ENCODE measurements at places on chromosomes 3 and 15.

- no peak for DNase-seq
These were observed 56.2 kb upstream of the LEKR1 start for GRCh38 chr3:156769721-156770654.

- no peak for DNase-seq
These were observed 108.6 kb upstream of the LRRFIP2 start for GRCh38 chr3:37283011-37283410.

- no peak for DNase-seq
These were observed 169.3 kb downstream of the PTPRG start for GRCh38 chr3:61730577-61731231.

- no peak for DNase-seq
These were observed 38.2 kb downstream of the MRPL46 start for GRCh38 chr15:88428805-88429605.

DNA sequence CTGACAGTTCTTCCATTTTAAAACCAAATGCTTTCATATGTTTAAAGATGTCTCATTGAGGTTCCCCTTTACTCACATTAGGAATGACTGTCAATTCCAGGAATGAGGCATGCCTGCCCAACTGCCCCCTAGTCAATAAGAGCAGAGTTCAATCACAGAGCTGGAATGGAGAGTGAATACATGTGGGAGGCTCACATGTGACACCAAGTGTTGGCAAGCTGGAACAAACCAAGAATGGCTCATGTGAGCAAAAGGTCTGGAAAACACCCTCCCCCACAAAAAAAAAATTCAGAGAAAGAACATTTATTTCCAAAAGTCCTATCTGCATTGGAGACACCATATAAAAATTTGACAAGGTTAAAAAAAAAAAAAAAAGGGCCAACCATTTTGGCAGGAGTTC lies 3.7 kb downstream of the PBRM1 start:
- no peak for DNase-seq

- DNase-seq = no peak
These were observed 486.9 kb upstream of the ADAMTS9 start for GRCh38 chr3:65174713-65175112.

DNA sequence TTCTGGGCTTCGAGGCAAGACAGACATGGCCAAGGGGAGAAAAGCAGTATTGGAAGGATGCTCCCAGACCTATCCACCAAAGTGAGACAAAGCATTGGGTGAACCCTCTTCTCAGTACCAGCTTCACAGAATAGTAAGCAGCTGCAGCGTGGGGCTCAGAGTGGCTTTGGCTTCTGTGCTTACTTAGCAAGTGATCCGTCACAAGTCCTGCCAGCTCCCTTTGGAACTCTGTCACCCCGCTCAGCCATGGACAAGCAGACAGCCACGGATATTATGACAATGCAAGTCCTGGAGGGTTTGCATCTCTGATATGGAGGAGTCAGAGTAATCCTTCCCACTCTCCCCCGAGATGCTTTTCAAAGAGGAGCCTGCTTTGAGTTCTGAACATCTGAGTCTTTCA lies 90.8 kb downstream of the SLCO3A1 start:
- DNase-seq = no peak

DNA sequence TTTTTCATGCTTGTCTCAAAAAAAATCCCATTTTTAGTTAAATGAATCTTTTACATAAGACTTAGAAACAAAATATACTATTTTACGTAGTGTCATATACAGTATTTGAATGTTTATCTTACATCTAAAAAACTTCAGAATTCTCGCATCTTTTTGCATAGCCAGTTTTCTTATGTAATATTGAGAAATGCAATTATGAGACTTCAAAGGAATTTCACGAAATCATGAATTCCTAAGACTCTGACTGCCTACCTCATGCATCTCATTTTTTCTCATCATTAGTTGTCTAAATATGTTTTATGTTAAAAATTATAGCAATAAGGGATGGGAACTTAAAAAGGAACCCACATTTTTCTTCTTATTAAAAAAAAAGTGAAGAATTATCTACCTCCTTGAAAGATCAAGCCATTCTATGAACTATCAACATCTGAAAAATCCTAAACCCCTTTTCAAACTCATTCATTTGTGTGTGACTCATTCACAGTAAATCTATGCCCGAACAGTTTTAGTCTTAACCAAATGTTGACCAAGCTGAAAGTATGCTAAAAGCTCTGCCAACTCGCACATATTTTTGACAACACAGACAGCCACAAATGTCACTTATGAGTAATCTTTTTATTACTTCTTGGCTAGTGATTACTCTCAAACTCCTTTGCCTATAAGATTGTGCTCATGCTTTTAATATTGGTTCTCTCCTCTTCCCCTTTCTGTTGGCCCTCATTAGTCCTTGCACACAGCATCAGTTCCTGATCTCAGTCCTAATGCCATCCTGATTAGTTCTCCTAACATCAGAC lies 115.9 kb downstream of the DCLK3 start:
- no peak for DNase-seq

GRCh38 chr3:185764163-185764979 lies 60.5 kb downstream of the IGF2BP2 start:
- DNase-seq = no peak

DNA sequence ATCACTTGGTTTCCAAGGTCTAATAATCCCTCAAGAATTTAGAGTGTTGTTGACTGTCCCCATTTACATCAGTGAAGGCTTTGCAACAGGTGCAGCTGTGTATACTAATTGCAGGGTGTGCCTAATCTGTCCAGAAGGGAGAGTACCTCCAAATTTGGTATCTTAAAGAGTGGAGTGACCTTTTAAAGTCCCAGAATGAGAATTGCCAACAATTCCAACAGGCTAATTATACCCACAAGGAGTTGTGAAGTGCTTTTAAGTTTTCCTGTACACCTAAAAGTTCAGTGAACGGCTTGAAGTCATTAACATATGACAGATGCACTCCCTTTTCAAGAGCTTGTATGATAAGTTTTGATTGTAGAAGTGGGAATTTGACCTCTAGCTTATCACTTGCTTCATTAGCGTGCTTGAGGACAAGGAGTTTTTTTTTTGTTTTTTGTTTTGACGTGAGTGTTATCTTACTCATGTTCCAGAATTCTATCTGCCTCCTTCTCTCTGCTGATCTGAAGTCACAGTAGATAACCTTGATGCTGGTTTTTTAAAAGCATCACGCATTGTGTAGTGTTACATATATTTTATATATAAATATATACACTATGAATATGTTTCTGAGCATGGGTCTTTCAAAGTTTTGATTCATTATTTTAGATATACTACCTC lies 26.3 kb downstream of the CDIN1 start:
- no peak for DNase-seq

- no peak for DNase-seq
These were observed 29.7 kb downstream of the XYLB start for GRCh38 chr3:38376098-38376816.

GRCh38 chr3:145326666-145327065 lies 834.3 kb downstream of the PLOD2 start:
- no peak for DNase-seq

DNA sequence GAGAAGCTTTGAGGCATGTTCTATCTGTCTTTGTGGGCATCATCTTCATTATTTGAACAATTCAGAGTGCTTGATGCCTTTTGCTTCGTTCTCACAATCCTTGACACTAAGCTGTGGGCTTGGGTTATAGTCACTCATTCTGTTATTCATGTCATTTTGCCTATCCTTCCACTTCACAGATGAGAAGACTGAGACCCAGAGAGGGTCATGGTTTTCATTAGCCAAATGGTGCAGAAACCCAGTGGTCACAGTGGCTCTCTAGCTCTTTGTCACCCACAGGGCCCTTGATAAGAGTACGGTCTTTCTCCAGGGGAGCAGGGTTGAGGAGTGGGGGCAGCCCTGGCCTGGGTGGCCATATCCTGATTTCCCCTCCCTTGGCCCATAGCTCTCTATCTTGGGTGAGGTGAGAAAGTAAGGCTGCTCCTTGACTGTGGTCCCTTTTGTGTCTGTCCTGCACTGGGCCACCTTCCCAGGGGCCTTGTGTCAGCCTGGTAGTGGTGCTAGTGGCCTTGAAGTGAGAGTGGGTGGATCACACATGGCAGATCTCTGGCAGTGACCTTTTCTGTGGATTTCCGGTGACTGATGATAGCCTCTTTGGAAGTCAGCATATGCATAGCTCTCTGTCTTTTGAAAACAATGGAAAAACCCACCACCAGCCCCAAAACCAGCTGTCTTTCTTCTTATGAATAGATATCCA lies 130.1 kb downstream of the IGF1R start:
- DNase-seq = no peak

DNA sequence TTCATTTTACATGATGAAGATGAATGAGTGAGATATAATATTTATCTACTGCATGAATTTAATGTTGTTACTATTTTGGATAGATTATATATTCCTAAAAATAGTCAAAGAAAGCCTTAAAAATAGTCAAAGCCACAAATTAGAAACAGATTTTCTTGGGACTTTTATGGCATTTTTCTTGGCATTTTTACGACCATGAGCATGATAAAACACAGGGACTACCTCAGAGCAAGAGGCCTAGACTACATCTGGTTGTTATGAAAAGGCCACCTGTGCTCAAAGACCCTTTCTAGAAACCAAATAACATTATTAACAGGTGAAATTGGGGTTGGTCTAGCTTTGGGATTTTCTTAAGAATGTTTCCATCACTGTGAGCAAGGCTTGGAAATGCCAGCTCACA lies 281.0 kb downstream of the OXSM start:
- DNase-seq = no peak

DNA sequence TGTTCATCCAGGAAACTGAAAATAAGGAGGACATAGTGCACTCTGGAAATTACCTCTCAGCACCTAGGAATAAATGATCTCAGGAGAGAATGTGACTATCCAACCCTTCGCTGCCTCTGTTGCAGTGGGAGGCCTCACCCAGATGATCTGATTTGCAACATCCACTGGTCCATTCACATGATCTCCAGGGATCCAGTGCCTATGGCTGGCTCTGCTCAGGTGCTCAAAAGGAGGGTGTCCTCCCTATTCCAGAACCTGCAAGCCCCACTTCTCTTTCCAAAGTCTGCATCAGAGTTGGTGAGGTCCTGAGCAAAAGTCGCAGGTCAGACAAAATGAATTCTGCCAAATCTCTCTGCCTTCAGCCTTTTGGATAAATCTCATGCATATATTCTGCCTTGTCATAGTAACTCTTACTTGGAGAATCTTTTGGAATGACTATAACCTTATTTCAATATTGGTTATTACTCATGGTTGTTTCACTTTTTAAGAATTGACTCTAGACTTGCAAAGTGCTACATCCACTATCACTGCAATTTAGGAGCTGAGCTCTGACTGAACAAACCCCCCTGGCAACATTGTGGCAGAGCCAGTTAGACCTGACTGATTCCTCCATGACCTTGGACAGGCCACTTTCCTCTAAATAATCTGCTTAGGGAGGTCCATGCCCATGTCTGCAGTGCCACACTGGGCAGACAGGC lies 295.1 kb downstream of the EPHB1 start:
- DNase-seq = no peak

DNA sequence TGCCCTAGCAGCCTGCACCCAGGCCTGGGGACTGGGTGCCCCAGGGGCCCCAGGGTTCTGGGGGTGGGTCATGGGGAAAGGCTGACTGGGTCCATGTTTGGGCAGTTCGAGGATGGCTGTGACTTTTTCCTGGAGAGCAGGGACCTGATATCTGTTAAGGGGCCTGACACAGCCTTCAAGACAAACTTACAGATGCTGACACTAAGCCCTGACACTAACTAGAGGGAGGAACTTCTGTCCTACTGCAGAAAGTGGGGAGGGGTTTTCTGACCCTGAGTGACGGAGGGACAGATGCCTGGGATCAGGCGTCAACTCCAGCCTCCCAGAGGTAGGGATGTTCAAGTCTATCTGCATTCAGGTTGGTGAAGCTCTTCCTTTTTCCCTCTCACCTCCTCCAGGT lies 45.0 kb upstream of the SLC6A11 start:
- no peak for DNase-seq

DNA sequence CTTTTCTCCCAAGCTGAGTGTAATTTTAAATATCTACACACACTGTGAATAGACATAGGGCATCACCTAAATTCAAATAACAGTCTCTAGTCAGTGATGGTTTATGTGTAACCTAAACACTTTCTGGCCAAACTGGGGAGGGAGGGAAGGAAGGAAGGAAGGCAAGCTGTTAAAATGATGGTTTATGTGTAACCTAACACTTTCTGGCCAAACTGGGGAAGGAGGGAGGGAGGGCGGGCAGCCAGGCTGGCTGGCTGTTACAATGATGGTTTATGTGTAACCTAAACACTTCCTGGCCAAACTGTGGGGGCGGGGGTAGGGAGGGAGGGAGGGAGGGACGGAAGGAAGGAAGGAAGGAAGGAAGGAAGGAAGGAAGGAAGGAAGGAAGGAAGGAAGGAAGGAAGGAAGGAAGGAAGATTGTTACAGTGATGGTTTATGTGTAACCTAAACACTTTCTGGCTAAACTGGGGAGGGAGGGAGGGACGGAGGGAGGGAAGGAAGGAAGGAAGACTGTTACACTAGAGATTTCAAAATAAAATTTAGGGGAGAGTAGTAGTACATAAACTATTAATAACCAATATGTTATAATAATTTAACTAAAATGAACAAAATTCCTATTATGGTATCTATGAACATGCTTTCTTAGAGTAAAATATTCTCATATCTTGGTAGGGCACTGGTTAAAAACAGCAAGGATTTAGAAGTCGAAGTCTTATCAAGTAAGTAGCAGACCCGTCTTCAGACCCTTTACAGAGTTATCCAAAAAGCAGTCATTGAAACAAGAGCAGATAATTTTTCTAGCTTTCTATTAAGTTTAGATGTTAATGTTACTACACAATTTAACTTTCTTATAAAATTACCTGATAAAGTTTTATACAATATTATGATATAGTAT lies 148.1 kb downstream of the LMLN start:
- DNase-seq = no peak

- no peak for DNase-seq
These were observed 99.4 kb upstream of the MRPL3 start for GRCh38 chr3:131602011-131602779.

GRCh38 chr3:25843332-25843731 lies 53.4 kb downstream of the OXSM start:
- no peak for DNase-seq

GRCh38 chr3:9292516-9292915 lies 43.1 kb upstream of the SRGAP3 start:
- DNase-seq = no peak

GRCh38 chr3:64759811-64760210 lies 72.0 kb upstream of the ADAMTS9 start:
- DNase-seq = no peak

DNA sequence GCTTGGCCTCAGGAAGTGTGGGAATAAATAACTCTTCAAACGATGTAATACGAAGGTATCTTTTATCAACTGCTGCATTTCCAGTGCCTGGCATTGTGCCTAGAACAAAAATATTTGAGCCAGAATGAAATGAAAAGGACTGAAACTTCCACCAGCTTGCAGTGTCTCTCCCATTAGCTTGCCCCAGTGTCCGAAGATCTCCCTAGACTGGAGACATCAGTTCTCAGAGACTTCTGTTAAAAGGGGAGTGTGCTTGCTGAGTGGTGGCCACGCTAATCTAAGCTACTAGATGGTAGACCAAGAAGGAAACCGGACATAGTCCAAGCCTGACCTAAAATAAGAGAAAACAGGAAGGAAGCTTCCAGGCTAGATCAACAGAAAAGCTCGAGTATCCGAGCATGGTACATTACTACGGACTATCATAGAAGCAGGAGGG lies 28.6 kb downstream of the KCNAB1 start:
- DNase-seq = no peak

GRCh38 chr3:41960826-41961750 lies 815 bp downstream of the ULK4 start:
- no peak for DNase-seq
